ENCODE measurements at places on chromosomes 11 and 22.

- no peak for DNase-seq
Observed at GRCh38 chr11:75072582-75072981, 24.1 kb downstream of the OR2AT4 start.

- no peak for DNase-seq
Observed at GRCh38 chr11:28366549-28367346, 258.6 kb downstream of the METTL15 start.

DNA sequence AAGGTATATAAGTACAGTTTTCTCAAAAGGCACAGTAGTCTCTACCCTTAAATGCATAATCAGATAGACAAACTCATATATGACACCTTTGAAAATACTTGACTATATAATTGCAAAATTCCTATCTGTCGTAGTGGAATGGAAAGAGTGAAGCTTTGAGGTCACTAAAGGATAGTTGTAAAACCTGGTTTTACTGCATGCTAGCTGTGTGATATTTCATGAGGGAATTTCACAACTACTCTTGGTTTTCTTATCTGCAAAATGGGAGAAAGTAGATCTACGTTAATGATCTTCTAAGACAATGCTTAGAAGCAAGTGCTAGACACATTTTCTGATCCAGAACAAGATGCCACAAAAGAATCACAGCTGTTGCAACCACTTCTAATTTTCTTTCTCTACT lies 332.2 kb downstream of the AASDHPPT start:
- DNase-seq = no peak

DNA sequence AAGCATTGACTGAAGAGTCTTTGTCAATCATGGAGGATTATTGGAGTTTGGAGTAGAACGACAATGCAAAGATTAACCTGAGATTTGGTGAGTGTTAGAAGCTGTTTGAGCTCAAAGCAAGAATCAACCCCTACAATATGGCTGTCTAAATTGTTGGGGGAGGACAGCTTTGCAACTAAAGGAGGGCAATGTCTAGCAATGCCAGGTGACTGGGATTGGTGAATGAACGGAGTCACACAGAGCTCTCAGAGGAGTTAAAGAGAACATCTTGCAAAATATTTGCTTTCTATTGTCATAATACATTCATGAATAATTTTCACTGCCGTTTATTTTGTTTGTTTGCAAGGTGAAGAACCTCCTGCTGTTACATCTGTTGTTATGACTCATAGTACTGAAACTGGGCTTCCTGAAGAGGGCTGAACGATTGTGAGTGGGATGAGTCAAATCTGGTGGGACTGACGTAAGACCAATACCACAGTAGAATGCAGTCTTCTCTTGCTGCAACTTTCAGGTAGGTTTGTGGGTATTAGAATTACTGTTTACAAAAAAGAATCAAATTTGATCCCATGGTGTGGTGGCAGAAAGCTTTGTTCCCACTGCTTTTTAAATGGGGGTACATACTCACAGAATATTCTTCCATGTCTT lies 281.9 kb downstream of the CADM1 start:
- DNase-seq = peak; percentile 37

GRCh38 chr22:27800250-27801201 lies 1.0 kb downstream of the MN1 start:
- DNase-seq = peak; percentile 35

GRCh38 chr11:57735619-57736298 lies 5.5 kb upstream of the SELENOH start:
- DNase-seq = peak; percentile 45

- DNase-seq = no peak
Observed at GRCh38 chr11:118151431-118151830, 1.2 kb downstream of the SCN4B start.

DNA sequence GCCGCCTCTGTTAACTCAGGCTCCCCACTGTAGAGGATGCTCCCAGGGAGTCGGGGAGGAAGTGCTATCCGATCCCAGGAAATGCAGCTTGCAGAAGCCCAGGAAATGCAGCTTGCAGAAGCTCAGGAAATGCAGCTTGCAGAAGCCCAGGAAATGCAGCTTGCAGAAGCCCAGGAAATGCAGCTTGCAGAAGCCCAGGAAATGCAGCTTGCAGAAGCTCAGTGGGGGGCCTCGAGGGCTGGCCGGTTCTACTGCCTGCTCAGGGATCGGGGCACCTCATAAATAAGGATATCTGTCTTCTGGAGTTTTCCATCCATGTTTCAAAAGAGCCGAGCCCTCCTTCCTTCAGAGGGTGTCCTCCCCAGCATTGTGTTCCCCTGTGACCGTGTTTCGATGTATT lies 25.1 kb upstream of the SMIM38 start:
- DNase-seq = peak; percentile 88

DNA sequence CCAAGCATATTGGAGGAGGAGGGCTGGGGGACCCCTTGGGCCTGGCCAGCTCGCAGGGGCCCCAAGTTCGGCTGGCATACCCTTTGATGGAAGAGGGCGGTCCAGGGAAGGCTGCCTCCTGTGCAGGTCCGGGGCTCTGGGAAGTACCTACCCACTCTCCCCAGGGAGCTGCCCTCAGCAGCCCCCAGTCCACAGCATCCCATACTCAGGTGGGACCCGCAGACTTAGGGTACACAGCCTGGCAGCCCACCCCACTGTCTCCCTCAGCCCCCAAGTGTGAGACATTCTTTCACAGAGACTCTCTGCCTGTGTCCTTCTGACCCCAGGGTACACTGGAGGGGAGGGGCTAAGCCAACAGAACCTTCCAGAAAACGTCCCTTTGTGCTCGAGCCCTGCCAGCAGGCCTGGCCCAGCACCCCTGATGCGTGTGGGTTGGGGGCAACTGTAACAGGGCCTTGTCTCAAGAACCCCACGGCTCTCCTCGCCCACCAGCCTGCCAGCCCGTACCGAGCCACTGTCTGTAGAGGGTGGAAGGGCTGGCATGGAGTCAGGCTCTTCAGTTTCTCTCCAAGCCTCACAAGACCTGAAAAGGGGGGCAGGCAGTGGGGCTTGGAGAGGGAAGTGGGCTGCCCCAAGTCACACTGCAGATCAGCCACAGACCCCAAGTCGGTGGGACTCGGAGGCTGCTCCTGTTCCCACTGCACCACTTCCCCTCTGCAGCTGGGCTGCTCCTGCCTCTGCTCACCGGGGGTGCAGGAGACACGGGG lies 7.0 kb upstream of the TNFRSF13C start:
- DNase-seq = no peak

- DNase-seq = no peak
Observed at GRCh38 chr11:94671553-94672366, 96.4 kb upstream of the AMOTL1 start.

DNA sequence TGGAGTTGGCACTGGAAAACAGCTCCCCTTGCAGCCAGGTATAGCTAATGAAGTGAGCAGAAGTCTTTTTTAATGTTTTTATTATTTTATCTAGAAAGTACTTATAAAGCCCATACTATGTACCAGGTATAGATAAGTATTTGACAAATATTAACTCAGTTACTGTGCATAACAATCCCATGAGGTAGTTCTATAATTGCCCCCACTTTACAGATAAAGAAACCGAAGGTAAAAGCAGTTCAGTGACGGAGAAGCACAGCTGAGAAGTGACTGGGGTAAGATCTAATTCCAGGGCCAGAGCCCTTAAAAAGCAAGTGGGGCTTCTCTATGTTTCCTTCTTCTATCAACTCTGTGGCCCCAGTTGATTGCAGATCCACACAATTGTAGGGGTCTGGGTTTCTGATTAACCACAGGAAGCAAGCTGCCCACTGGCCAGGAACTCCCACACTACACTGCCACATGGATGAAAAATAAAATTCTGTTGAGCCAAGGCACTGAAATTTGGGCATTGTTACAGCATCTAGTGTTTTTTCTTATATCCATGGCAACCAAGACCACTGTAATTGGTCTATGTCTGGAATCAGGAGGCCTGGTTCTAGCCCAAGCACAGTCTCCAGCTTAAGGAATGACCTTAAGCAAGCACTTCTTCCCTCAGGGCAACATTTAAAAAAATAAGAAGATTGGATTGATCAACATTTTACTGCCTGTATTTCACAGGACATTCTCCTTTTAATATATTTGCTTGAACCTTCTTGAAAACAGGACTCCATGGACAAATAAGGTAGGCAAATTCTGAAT lies 55.3 kb upstream of the TEAD1 start:
- no peak for DNase-seq

- no peak for DNase-seq
Observed at GRCh38 chr11:123196060-123196714, 1.1 kb upstream of the CLMP start.

DNA sequence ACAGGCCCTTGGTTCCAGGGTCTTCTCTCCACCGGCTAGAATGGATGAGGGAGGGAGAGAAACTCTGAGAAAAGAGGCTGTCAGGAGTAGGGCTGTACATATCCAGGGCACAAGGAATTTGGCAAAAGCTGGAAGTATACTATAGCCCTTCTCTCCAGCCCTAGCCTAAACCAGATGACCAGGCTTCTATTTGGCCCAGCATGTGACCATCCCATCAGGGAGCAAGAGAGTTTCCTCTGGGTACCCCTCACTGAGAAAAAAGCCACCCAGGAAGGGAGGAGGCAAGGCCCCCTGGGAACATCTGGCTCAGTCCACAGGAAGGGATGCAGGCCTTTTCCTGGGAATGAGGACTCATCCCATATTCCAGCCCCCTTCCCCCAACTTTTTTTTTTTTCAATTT lies 8.3 kb downstream of the CD44 start:
- no peak for DNase-seq

GRCh38 chr11:36452236-36452940 lies 57.7 kb downstream of the TRAF6 start:
- DNase-seq = no peak

DNA sequence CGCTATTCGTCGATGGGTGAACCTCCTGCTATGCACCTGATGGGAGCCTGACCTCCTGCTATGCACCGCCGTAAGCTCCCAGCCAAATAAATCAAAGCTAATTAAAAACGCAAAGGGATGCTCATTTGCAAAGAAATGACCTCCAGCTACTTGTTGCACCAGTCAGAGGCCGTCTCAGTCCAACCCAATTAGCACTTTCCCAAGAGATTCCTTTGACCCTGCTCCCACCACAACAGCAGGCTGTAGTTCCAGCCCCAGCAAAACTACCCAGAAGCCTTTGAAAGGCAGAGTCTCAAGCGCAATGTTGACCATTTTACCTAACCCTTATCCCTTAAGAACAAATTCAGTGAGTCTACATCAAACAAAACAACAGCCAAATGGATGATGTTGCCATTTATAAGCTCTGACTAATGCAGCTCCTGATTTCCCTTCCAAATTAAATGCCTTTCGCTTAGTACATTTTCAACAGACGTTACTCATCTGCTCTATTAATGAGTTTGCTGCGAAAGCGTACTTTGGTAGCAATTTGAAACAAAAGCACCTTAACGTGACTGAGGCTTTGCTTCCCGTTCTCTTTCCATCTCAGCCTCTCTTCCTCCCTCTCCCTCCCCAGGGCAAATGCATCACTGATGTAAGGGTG lies 17.2 kb upstream of the BSX start:
- no peak for DNase-seq

GRCh38 chr22:30422481-30423300 lies 2.9 kb upstream of the MTFP1 start:
- peak; percentile 92 for DNase-seq

- DNase-seq = no peak
Observed at GRCh38 chr11:119374632-119375336, 6.7 kb downstream of the USP2 start.

DNA sequence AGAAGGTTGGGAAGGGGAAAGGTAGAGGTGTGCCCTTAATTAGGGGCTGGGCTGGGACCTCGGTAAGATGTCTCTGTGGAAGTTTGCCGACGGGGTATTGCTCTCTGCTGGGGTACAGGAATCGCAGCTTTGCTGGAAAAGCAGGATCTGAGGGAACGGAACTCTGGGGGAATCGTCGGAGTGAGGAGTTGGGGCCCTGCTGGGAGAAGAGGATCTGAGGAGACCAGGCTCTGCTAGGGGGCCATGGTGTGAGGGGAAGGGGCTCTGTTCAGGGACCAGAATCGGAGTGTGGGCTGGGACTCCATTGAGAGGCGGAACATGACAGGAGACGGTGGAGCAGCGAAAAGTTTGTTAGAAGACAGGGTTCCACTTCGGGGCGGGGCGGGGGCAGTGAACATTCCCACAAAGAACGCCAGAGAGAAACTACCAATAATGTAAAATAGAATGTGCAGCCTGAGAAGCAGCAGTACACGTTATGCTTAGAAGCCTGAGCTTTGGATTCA lies 456 bp downstream of the AAMDC start:
- peak; percentile 35 for DNase-seq

GRCh38 chr11:93517041-93517440 lies 26.1 kb downstream of the SMCO4 start:
- no peak for DNase-seq

- no peak for DNase-seq
Observed at GRCh38 chr11:84541731-84542340, 1085.3 kb downstream of the DLG2 start.

- peak; percentile 39 for DNase-seq
Observed at GRCh38 chr11:69841859-69842698, 22.9 kb upstream of the FGF3 start.

DNA sequence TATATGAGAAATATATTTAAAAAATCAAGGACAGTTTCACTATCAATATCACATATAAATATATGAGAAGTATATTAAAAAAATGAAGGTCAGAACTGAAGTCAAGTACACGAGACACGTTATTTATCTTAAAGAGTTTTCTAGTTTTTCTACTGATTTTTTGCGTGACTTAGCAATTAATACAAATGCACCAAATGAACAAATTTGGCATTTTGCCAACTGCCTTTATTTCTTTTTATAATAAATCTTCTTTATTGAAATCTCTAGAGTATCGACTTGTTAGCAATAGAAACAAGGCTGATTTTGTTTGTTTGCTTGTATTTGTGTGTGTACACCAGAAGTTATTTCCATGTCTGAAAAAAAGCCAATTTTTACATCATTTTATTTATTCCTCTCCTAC lies 1684.7 kb upstream of the RAG2 start:
- DNase-seq = no peak

DNA sequence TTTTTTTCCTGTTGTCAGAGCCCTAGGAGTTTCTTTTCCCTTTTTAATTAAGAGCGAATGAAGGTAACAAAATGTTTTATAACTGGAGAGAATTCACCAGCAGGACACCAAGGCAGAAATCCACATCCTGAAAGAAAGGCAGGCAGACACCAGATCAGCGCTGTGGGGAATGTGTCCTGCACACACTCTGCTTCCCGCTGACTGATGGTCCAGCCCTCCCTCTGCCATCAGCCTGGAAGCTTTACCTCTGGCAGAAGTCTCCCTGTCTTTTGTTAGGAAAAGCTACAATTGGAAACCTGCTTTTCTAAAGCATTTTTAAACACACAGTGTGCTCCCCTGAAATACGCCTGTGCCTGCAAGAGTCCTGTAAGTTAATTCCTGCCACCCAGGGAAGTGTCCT lies 638.5 kb downstream of the NTM start:
- no peak for DNase-seq
